ENCODE measurements at places on chromosomes 13 and 19.

DNA sequence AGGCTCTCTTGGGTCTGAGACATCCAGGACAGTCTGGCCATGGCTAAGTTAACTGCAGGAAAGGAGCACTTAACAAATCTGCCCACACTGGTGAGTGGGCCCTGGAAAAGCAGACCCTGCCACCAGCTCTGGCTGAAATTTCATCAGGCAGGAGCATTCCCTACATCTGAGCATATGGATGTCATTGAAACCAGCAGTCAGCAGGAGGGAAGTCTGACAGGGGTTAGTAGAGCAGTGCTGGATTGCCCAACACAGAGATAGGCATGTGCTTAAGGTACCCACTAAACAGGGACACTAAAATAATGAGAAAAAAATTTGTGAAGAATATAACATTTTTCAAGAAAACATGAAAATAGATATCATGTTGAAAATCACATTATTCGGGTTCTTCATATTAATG lies 13.6 kb upstream of the ACOD1 start:
- no peak for DNase-seq

GRCh38 chr19:41328842-41329225 lies 18.9 kb downstream of the CCDC97 start:
- DNase-seq, result peak; percentile 72

GRCh38 chr13:23828866-23829265 lies 60.3 kb downstream of the MIPEP start:
- DNase-seq, result no peak

DNA sequence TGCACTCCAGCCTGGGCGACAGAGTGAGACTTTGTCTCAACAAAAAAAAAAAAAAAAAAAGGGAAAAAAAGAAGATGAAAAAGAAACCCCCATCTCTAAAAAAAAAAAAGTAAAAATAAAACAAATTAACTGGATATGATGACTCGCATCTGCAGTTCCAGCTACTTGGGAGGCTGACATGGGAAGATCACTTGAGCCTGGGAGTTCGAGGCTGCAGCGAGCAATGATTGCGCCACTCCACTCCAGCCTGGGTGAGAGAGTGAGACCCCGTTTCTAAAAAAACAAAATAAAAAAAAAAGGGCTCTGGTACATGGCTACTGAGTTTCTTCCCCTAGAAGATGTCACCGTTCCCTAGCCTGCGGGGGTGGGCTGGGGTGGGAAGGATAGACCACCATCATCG lies 2.4 kb upstream of the CATSPERG start:
- no peak for DNase-seq

GRCh38 chr19:49981603-49982593 lies 20.9 kb upstream of the SIGLEC11 start:
- no peak for DNase-seq

GRCh38 chr13:96687191-96687590 lies 307.1 kb downstream of the OXGR1 start:
- DNase-seq, result no peak
